ENCODE measurements at places on chromosomes 4 and X. TPM values are rescaled to one million over a fixed set of nuclear protein-coding genes. Genes with fewer than 3 reads are reported as not detected.
A peak's percentile ranks its signal among the peaks of the same experiment; 100 is the strongest.

- no peak for DNase-seq
These were observed 112.7 kb downstream of the DHX15 start for GRCh38 chr4:24471486-24472160.

DNA sequence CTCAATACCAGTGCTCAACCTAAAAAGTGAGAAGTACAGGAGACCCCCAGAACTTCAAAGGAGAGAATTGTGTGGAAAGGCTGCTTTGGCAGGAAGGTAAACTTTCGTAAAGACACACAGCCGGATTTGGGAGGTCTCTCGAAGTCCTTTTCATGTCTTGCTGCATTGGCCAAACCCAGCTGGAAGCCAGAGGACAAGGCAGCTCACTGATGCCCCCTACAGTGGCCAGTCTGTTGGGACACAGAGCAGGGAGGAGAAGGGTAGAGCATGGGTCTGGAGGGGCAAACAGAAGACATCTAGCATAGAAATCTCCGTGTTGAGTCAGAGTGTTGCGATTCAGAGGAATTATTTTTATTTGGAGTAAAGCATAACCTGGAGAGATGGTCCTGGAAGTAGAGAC is 198.9 kb downstream of the ANK2 start:
- peak; percentile 7 for DNase-seq

GRCh38 chr4:94559351-94559806 is 107.6 kb downstream of the PDLIM5 start:
- DNase-seq = no peak

DNA sequence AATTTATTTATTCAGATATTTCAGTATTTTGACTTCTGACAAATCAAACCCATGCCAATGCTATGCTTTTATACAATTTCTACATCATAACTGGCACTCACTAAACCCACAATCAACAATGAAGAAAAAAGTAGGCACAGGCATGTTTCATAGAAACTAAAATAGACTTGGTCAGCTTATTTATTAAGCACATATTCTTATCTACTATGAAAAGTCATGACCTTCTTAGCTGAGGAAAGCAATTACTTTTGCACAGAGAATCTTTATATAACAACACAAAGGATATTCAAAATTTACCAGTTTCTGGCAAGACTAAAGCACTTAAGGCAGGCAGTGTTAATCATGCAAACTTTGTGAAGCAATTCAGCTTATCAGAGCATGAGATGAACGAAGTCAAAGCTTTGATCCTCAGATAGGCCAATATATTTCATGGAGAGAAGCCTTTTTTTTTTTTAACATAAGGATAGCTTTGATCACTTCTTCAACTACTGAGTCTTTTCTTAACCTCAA is 490.6 kb downstream of the INPP4B start:
- DNase-seq = no peak

DNA sequence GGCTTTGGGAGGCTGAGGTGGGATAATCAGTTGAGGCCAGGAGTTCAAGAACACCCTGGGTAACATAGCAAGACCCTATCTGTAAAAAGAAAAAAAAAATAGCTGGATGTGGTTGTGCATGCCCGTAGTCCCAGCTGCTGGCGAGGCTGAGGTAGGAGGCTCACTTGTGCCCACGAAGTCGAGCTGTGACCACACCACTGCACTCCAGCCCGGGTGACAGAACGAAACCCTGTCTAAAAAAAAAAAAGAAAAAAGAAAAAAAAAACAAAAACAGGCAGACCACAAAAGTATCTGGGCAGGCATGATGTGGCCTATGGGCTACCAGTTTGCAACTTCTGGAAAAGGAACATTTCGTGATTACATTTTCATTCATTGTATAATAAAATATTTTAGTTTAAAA is 38.1 kb upstream of the RASGEF1B start:
- no peak for DNase-seq

DNA sequence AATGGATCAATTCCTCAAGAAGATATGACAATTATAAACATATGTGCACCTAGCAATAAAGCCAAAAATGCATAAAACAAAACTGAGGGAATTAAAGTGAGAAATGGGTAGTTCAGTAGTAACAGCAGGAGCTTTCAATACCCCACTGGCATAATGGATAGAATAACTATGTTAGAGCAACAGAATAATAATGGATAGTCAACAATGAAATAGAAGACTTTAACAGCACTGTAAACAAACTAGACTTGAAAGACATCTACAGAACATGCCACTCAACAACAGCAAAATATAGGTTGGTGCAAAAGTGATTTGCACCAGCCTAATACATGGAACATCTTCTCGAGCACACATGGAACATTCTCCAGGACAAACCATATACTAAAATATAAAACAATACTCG is 20.0 kb upstream of the MBNL3 start:
- DNase-seq = no peak

- no peak for DNase-seq
These were observed 49.2 kb upstream of the TLR2 start for GRCh38 chr4:153634738-153635353.

DNA sequence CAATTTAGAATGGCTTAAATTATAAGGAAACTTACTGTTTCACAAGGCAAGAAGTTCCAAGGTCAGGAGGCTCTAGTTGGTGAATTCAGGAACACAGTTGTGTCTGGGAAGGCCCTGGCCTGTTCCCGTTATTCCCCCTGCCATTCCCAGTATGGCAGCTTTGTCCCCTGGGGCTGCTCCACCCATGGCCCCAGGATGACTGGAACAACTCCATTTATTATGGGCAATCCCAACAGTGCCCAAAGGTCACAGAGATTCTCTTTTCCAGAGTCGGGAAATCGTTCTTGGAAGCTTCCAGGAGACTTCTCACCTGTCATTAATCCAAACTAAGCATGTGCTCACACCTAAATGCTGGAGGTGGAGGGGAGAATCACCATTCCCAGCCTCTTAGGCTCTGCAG is 2.8 kb upstream of the PRKG2 start:
- no peak for DNase-seq

- no peak for DNase-seq
These were observed 174.4 kb upstream of the BRWD3 start for GRCh38 chrX:80984118-80984517.

DNA sequence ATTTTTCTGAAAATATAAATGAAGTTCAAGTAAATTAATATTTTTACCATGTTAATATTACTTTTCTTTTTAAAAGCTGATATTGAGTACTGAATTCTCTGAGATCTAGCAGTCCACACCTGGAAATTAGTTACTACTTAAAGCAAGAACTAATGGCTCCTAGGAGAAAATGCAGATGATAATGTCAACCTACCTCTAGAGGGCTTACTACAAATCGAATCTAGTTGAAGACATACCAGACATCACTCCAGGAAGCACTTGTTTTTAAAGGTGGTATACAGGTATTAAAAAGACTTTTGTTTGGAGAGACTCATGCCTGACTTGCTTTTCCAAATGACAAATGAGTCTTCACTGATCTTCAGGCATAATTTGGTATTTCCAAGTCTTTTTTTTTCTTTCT is 516.4 kb upstream of the BOD1L1 start:
- DNase-seq = no peak

DNA sequence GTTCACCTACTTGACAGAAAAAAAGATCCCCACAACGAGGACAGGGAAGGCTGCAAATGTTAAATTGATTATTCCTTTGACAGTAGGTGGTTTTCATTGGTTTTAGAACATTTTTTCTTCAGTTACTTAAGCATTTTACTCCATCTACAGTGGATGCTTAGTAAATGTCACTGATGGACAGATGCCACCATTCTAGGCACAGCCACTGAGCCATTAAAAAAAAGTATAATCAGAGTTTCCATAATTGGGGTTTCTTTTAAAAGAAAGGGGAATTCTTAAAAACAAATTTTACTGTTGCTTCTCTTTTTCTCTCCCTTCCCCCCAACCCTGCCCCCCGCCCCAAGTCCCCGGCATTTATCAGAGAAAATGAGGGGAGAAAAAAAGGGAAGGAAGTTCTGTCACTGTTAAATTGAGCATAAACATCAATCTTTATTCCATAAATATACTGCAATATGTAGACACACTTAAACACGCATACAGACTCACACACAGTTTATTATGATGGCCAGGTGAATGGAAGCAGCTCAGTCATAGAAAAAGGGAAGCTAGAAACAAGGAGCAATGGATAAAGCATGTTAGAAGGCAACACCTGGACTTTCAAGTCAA is 79.7 kb upstream of the PRPS2 start:
- DNase-seq = no peak

DNA sequence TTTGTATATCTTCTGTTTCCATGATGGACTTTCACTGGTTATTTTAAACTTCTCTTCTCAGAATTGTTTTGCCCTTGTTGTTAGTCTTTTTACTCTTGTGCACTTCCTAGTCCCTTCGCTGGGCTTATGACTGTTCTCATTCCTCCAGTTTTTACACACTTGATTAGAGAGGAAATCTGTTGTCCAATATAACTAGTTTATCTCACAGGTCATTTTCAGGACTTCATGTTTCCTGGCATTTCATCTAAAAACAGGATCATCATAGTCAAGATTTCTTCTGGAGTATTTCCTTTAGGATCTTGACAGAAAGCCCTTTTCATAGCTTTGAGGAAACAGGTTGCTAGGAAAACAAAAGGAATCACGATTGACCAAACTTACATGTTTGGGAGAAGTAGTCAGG is 3.0 kb downstream of the FNIP2 start:
- no peak for DNase-seq

DNA sequence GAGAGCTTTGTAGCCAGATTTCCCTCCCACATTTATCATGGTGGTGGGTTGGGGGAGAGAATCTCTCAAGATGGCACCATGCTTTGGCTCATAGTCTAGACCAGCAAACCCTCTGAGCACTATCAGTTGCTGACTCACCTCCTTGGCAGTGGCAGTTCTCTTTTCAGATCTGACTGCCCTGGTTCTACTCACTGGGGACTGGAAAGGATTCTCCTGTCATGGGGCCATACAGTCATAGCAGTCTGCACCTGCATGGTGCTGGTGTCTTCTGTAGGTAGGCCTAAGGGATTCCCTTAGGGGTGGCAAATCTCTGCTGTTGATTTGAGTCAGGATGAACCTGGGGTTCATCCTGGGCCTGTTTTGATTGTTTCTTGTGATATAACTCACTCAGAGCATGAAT is 2.6 kb downstream of the TEX13B start:
- no peak for DNase-seq

- peak; percentile 64 for DNase-seq
These were observed 694 bp downstream of the OCRL start for GRCh38 chrX:129540722-129541184.

- DNase-seq = peak; percentile 57
These were observed 21.8 kb upstream of the AREG start for GRCh38 chr4:74423104-74423503.

DNA sequence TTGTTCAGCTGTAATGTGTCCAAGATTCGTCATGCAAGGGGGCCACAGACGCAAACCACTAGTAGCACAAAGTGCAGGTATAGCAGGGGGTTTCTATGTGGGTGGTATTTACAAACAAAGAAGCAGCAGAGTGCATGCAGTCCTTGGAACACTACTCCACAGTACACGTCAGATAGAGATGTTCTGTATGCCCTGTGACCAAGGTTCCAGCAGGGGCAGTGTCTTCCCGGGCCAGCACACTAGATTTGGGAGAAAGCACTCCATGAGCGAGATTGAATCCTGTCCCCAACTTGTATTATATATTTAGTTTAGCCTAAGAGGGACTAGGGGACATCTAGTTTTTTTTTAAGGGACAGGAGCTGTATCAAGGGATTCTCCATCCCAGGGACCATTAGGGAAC is 54.4 kb upstream of the ESX1 start:
- DNase-seq = no peak

DNA sequence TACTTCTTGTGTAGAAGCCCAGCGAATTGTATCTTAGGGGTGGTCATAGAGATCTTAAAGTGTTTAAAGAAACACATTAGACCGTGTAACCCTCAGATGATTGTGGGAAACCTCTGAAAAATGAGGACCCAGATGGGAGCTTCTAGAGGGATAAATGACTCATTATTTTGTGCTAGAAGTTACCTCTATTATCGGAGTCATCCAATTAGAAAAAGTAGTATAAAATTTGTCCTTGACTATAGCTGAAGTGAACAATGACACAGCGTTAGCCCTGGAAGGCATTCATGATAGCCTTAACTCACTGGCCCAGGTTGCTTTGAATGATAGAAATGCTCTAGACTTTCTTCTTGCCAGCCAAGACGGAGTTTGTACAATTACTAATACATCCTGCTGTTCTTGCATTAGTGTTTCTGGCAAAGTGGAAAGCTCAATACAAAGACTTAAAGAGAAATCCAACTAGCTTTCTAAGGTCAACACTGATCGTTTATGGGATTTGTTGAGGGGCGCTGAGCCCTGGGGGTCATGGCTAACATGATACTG is 178.9 kb upstream of the VEGFC start:
- no peak for DNase-seq

DNA sequence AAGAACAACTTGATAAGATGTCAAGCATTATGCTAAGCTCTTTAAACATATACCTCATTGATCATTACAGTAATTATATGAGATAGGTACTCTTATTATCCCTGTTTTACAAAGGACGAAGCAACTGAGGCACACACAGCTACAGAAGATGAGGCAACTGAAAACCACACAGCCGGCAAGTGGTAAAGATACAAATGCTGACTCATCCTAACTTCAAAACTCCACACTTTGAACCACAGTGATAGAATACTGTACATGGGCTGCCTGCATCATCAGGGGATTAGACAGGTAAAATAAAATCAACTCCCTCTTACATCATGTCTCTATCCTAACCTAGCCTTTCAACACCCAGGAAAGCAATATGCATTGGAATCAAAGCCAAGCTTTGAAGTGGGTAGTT is 47.8 kb downstream of the LHFPL1 start:
- no peak for DNase-seq

GRCh38 chr4:48681856-48682255 is 98.2 kb downstream of the FRYL start:
- DNase-seq = no peak

GRCh38 chrX:19697416-19697815 is 182.1 kb upstream of the MAP3K15 start:
- DNase-seq = no peak

- no peak for DNase-seq
These were observed 53.4 kb downstream of the PALLD start for GRCh38 chr4:168550064-168550766.

DNA sequence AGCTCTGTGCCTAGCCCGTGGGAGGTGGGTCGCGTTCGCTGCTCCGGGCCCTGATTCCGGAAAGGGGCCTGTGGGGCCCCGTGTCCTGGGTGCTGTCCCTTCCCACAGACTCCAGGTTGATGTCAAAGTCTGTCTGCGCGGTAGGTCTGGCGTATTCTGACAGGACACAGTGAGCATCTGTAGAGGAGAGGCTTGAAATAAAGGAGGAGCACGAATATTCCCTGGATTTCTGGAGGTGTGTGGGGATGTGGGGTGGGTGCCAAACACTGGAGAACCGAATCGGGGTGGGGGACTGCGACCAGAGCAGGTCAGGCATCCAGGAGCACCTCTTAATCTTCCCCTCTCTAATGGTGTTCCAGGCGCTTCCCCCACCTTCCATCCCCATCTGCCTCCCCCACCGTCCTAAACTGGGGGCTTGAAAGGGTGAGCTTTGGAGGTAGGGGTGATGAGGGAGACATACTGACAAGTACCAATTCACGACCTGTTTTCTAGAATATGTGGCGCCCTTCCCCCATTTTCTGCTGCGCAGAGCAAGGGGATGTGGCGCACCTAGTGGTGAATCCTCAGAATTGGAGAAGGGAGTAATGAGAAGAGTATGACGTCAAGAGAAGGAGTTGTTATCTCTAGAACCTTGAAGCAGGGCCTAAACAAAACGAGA is 877 bp downstream of the GPRASP1 start:
- DNase-seq = no peak

ZCCHC4 gene
- total RNA-seq = 30.9 TPM

TEX13C gene
- total RNA-seq = not detected

SH3BGRL gene
- 37.1 TPM for total RNA-seq

SPANXN3 gene
- not detected for total RNA-seq

UBE2K gene
- total RNA-seq = 7.0 TPM

SPARCL1 gene
- total RNA-seq = 607 TPM
